ENCODE measurements at places on chromosomes 6 and 20.

- no peaks in the 10 kb centered on the region for H3K4me1 ChIP-seq
- H3K4me3 ChIP-seq = no peak overlapping the region
- no peaks in the 10 kb centered on the region for H3K27me3 ChIP-seq
- DNase-seq = no peak
Observed at GRCh38 chr6:167661552-167662044, 165.1 kb upstream of the AFDN start.

DNA sequence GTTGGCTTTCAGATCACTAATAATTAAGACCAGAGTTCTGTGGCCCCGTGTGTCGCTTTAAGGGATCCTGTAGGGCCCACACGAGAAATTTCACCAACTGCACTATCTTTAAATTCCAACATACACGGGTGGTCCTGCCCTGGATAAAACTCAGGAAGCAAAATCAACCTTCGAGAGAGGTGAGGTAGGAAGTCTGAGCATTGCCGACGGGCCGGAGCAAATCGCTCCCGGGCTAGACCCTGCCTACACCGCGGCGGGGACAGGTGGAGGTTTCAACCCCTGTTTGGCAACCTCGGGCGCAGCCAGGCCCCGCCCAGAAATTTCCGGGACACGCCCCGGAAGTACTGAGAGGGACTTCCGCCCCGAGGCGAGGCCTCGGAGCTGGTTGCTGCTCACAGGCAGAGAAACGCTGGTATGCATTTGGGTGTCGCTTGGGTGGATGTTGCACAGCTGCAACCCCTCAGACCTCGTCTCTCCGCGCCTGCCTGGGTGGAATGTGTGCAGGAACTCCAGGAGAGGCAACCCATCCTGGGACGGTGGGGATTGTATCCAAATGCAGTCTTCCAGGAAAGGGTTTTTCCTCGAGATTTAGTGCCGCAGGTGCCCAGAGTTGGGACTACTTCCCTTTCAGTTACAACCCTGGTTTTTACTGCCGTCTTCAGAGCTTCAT lies 19.9 kb downstream of the ZKSCAN8 start:
- H3K4me3 ChIP-seq = no peak overlapping the region
- H3K27me3 ChIP-seq = no peaks in the 10 kb centered on the region

GRCh38 chr6:32790306-32790705 lies 26.5 kb downstream of the HLA-DOB start:
- H3K27ac ChIP-seq = no peak overlapping the region
- no peaks in the 10 kb centered on the region for H3K4me1 ChIP-seq
- no peaks in the 10 kb centered on the region for H3K36me3 ChIP-seq
- DNase-seq = peak; percentile 37

- no peaks in the 10 kb centered on the region for H3K36me3 ChIP-seq
- H3K27ac ChIP-seq = no peak overlapping the region
- H3K4me1 ChIP-seq = peaks cover 5% of the 10 kb centered on the region
- peak; percentile 62 for DNase-seq
- no peak overlapping the region for H3K4me3 ChIP-seq
Observed at GRCh38 chr20:62776692-62777527, 19.4 kb upstream of the MRGBP start.

DNA sequence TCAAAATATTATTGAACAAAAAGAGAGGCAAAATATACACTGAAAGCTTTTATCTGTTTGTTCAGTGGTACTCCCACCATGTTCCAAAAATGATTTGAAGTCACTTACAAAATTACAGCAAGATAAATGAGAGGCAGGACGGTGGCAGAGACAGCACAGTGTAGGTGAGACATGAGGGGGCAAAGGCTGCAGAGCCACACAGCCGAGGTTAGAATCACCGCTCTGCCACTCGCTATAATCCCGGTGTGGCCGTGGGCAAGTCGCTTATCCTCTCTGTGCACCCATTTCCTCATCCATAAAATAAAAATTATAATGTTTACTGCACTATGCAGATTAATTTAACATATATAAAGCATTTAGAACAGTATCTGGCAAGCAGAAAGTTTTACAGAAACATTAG lies 140.1 kb upstream of the BEND6 start:
- no peak overlapping the region for H3K27ac ChIP-seq
- no peak for DNase-seq
- no peaks in the 10 kb centered on the region for H3K27me3 ChIP-seq
- no peaks in the 10 kb centered on the region for H3K36me3 ChIP-seq
- H3K4me3 ChIP-seq = no peak overlapping the region

DNA sequence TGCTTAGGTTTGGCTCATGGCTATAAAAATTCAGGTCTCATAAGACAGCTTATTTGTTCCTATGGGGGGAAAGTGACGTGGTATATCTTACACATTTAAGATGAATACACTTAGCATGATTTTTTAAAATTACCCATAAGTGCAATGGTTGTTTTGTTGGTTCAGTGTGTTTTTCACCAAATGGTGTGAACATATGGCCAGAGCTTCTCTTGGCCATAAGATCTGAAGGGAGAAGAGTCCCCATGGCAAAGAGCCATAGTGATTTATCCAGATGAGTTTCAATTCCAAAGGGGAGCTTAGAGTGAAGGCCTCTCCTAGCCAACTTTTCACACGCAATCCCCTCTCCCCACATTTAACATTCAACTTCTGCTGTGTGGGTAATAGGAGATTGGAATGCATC lies 107.6 kb downstream of the TMEM242 start:
- no peak for DNase-seq
- H3K36me3 ChIP-seq = no peaks in the 10 kb centered on the region
- H3K4me3 ChIP-seq = no peak overlapping the region
- H3K27me3 ChIP-seq = no peaks in the 10 kb centered on the region

DNA sequence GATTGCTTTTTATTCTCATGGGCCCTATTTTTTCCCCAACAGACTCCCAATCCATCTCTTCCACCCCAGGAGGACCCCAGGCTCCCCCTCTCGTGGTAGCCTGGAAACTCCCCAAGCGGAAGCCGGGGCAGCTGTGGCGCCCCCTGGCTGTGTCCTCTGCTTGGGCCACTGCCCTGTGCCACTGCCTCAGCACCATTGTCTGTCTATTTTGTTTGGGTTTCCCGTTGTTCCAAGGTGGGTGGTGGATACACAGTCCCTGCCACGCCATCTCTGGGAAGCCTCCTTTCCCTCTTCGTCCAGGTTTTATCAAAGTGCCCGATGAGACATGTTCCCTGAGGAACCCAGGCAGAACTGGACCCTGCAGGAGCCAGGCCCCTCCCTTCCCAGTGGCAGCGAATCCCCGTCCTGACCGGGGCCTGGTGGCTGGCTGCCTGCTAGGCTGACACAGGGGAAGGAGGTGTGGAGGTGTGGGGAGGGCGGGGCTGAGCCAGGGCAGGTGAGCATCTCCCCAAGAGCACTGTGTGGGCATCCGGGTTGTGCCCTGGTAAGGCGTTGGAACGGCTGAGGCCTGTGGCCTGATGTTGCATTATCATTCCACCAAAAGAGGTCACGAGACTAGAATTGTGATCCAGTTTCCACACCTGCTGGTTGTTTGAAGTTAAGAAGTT lies 228.2 kb downstream of the CDH4 start:
- no peaks in the 10 kb centered on the region for H3K36me3 ChIP-seq
- H3K27ac ChIP-seq = no peak overlapping the region
- no peaks in the 10 kb centered on the region for H3K27me3 ChIP-seq
- DNase-seq = no peak

GRCh38 chr6:167689751-167690150 lies 137.0 kb upstream of the AFDN start:
- H3K4me3 ChIP-seq = no peak overlapping the region
- H3K27ac ChIP-seq = no peak overlapping the region
- H3K36me3 ChIP-seq = no peaks in the 10 kb centered on the region
- DNase-seq = no peak
- H3K4me1 ChIP-seq = no peaks in the 10 kb centered on the region

GRCh38 chr20:57849521-57850215 lies 139.9 kb upstream of the PMEPA1 start:
- no peaks in the 10 kb centered on the region for H3K27me3 ChIP-seq
- H3K4me3 ChIP-seq = no peak overlapping the region
- no peaks in the 10 kb centered on the region for H3K36me3 ChIP-seq
- DNase-seq = no peak

- H3K27me3 ChIP-seq = no peaks in the 10 kb centered on the region
- no peak overlapping the region for H3K4me3 ChIP-seq
- no peak for DNase-seq
- no peak overlapping the region for H3K27ac ChIP-seq
- no peaks in the 10 kb centered on the region for H3K36me3 ChIP-seq
Observed at GRCh38 chr6:7268816-7269555, 44.0 kb downstream of the SSR1 start.

DNA sequence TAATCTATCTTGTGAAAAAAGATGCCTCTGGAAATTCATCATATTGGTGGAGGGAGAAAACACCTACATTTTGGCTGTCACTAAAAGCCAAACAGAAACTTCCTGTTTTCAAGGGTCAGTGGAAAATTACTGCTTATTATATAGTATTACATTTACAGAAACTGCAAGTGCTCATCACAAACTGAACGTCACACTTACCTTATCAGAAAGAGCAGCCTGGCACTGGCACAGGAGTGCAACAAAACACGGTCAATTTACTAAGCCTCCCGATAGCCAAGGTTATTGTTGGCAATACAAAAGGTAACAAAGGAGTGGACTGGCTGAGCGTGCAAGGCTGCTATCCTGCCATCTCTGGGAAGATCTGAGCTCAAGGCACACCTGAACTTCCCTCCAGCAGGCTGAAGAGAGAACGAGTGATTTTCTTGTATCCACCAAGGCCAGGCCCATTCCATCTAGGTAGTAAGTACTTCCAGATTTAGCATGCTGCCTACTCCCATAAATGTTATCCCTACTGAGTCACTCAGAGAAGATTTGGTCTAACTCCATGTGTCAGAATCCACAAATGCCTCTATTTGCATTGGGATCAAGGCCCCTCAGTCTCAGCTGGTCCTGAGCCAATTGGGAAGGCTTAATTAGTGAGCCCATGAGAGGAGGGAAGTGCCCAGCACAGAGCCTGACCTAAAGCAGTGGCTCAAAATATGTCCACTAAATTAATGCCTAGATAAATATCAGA lies 399.8 kb downstream of the BTBD9 start:
- peaks cover 33% of the 10 kb centered on the region for H3K4me1 ChIP-seq
- no peaks in the 10 kb centered on the region for H3K36me3 ChIP-seq
- peak; percentile 81 for DNase-seq
- peak overlapping the region; percentile 55 for H3K27ac ChIP-seq
- H3K27me3 ChIP-seq = no peaks in the 10 kb centered on the region

DNA sequence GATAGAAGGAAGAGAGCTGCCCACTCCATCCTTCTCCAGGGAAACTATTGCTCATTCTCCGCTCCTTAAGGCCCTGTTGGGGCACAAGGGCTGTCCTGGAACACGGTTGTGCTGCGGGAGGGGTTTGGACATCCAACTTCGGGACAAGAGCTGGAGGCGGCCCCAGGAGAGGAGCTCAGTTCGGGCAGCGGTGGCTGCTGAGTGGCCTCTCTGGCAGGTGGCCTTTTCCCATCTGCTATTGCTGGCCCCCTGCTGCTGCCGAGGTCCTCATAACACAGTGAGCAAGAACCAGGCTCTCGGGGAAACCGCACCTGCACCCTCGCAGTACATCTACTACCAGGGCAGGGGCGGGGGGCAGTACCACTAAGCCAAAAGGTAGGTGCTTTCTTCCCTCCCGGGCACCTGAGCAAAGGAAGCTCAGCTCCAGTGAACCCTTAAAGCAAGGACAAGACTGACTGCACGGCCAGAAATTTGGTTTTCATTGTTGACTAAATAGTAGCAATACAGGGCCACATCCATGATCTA lies 63.7 kb downstream of the PSMG4 start:
- H3K4me3 ChIP-seq = no peak overlapping the region
- peaks cover 31% of the 10 kb centered on the region for H3K4me1 ChIP-seq
- no peaks in the 10 kb centered on the region for H3K27me3 ChIP-seq
- DNase-seq = no peak
- H3K36me3 ChIP-seq = no peaks in the 10 kb centered on the region

GRCh38 chr6:101236709-101237108 lies 156.8 kb upstream of the GRIK2 start:
- H3K27ac ChIP-seq = no peak overlapping the region
- H3K4me3 ChIP-seq = no peak overlapping the region
- no peaks in the 10 kb centered on the region for H3K36me3 ChIP-seq

- H3K4me1 ChIP-seq = peaks cover 32% of the 10 kb centered on the region
- DNase-seq = no peak
- H3K27ac ChIP-seq = no peak overlapping the region
Observed at GRCh38 chr20:9198460-9198859, 129.6 kb downstream of the PLCB4 start.

GRCh38 chr6:63448229-63448628 lies 124.1 kb upstream of the LOC128125822 start:
- H3K27ac ChIP-seq = no peak overlapping the region
- no peak overlapping the region for H3K4me3 ChIP-seq
- no peaks in the 10 kb centered on the region for H3K27me3 ChIP-seq
- no peaks in the 10 kb centered on the region for H3K36me3 ChIP-seq
- DNase-seq = no peak

GRCh38 chr20:46347841-46348803 lies 39.8 kb upstream of the CDH22 start:
- H3K27ac ChIP-seq = no peak overlapping the region
- no peak for DNase-seq
- H3K4me3 ChIP-seq = no peak overlapping the region
- H3K27me3 ChIP-seq = no peaks in the 10 kb centered on the region
- no peaks in the 10 kb centered on the region for H3K36me3 ChIP-seq
- peaks cover 14% of the 10 kb centered on the region for H3K4me1 ChIP-seq

DNA sequence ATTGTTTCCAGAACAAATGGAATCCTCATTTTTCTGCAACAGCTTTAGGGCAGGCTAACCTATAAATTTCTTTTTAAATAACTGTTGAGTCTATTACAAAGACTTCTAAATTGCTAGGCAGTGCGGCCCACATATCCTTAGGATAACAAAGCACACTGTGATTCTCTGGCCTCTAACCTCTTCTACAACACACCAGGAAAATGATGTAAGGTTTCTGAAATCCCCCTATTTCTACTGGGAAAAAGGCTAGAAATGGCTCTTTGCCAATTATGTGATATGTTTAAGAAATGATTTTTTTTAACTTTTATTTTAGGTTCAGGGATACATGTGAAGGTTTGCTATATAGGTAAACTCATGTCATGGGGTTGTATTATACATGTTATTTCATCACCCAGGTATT lies 17.3 kb upstream of the NT5E start:
- no peaks in the 10 kb centered on the region for H3K4me1 ChIP-seq
- no peak overlapping the region for H3K4me3 ChIP-seq
- no peak overlapping the region for H3K27ac ChIP-seq
- no peaks in the 10 kb centered on the region for H3K27me3 ChIP-seq
- no peak for DNase-seq
- H3K36me3 ChIP-seq = no peaks in the 10 kb centered on the region
